ENCODE measurements at places on chromosomes 3 and 15. TPM values are rescaled to one million over a fixed set of nuclear protein-coding genes. Genes with fewer than 3 reads are reported as not detected.

DNA sequence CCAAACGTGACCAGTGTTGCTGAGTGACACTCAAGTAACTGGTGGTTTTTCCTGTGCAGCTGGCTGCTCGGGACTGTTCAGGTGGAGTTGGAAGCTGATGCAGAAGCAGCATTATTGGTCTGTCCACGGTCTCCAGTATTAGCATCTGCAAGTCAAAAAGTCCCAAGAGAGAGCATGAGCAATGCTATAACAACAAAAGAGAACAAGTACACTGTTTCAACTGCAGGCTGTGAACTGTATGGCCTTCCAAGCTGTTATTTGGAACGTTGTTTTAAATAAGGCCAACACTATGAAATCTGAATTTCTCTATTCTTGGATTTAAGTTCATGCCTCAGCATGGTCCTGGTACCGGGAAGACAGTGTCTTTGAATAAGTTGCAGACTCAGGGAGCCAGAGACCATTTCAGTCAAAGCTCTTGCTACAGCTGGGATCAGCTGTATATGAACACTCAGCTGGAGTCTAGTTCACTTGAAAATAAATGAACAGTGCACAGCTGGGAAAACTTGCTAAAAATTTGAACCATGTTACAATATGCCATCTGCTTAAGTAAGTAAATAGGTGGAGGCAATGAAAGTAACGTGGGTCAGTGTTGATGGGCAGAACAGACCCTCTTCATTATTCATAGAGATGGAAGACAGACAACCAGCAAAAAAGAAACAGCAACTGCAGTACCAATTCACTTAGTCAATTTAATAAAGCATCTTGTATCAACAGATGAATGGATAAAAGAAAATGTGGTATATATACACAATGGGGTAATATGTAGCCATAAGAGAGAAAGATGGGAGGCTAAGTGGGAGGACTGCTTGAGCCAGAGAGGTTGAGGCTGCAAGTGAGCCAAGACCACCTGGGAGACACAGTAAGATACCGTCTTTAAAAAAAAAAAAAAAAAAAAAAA, 45.1 kb downstream of the NR1I2 start:
- no peak for DNase-seq

GRCh38 chr15:91249591-91249990, 149.5 kb downstream of the SV2B start:
- no peak for DNase-seq

The LRRC2 gene
- total RNA-seq, result 0.26 TPM

The MESP1 gene
- 32.9 TPM for total RNA-seq

Data from PC-3 (cell line).